ENCODE measurements at places on chromosomes 4 and X.

- H3K36me3 ChIP-seq: no peaks in the 10 kb centered on the region
- peaks cover 3% of the 10 kb centered on the region for H3K27me3 ChIP-seq
- H3K27ac ChIP-seq: no peak overlapping the region
Observed at GRCh38 chrX:85611926-85612325, 232.5 kb upstream of the POF1B start.

DNA sequence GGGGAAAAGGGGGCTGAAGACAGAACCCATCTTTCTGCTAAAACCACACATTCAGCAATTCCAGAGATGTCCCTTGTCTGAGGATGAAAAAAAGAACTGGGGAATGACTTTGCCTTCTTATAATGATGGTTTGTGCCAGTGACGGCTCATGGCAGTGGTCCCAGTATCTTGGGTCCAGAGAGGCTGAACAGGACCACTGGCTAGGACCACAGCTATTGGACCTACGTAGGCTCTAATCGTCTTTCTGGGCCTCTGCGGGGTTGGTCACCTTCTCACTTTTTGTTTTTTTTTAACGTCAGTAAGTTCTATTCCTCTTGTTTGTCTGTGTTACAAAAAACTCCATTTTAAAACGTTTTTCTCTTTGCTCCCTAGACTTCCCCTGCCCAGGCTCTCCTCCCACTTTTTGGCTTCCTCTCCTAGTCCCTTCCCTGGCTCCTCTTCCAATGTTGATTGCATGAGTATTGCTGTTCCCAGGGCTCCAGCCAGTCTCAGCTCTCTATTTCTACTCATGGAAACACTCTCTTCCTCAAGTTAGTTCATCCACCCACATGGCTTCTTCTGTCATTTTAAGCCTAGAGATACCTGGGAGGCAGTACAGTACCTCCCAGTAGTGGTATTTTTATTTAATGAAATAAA, 52.6 kb upstream of the STX18 start:
- H3K27ac ChIP-seq: no peak overlapping the region
- H3K4me1 ChIP-seq: no peaks in the 10 kb centered on the region
- H3K27me3 ChIP-seq: peaks cover 2% of the 10 kb centered on the region
- peaks cover 3% of the 10 kb centered on the region for H3K36me3 ChIP-seq
- H3K4me3 ChIP-seq: no peak overlapping the region

DNA sequence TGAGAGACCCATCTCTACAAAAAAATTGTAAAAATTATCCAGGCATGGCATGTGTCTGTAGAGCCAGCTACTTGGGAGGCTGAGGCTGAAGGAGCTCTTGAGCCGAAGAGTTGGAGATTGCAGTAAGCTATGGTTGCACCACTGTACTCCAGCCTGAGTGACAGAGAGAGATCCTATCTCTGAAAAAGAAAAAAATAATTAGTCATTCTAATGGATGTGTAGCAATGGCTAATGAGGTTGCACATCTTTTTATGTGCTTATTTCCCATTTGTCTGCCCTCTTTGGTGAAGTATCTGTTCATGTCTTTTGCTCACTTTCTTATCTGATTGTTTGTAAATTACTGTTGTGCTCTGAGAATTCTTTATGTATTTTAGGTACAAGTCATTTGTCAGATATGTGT, 19.0 kb upstream of the MAML3 start:
- H3K27ac ChIP-seq: no peak overlapping the region
- no peaks in the 10 kb centered on the region for H3K36me3 ChIP-seq
- no peak for DNase-seq
- H3K27me3 ChIP-seq: peaks cover 2% of the 10 kb centered on the region
- no peaks in the 10 kb centered on the region for H3K4me1 ChIP-seq

GRCh38 chrX:71997320-71997719, 86.7 kb downstream of the NHSL2 start:
- H3K27ac ChIP-seq: no peak overlapping the region
- H3K27me3 ChIP-seq: peaks cover 6% of the 10 kb centered on the region
- H3K4me1 ChIP-seq: peaks cover 30% of the 10 kb centered on the region
- no peak for DNase-seq
- peaks cover 6% of the 10 kb centered on the region for H3K36me3 ChIP-seq

- peaks cover 3% of the 10 kb centered on the region for H3K36me3 ChIP-seq
- peaks cover 2% of the 10 kb centered on the region for H3K27me3 ChIP-seq
Observed at GRCh38 chr4:65893271-65893670, 223.0 kb upstream of the EPHA5 start.

Measured in immature natural killer cell (primary cell).